Omental fat pad (tissue), 4 donors: ENCODE measurements at places on chromosomes 4 and X.

DNA sequence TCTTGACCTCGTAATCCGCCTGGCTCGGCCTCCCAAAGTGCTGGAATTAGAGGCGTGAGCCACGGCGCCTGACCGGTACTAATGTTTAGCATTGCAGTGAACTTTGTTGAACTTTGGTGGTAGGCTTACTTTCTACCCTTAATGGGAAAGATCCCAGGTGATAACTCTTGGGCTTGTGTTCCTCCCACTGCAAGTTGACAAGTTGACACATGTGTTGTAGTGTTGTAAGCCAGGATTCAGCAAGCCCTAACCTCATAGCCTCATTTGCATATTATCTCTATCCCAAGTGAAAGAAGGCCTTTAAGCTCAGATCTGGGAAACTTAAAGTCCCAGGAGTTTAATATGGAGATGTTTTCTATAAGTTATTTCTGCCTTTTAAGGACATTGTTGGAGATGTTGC, 80.0 kb upstream of the CLCN4 start:
- DNase-seq, result no peak

DNA sequence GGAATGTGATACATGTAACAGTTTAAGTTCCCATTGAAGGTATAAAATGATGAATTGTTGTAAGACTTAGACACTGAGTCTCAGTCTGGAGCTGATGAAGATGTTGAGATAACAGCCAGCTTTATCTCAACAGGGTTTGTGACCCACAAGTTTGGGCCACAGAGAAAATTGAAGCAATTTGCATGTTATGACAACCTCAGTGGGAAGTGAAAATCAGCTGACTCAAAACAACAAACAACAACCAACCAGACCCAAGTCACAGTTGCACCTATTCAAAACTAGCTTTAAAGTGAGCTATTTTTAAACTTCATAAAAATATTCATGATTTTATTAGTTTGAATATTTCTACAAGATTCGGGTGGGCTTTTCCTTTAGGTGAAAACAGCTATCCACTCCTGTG, 8.0 kb downstream of the SFRP2 start:
- no peak for DNase-seq

DNA sequence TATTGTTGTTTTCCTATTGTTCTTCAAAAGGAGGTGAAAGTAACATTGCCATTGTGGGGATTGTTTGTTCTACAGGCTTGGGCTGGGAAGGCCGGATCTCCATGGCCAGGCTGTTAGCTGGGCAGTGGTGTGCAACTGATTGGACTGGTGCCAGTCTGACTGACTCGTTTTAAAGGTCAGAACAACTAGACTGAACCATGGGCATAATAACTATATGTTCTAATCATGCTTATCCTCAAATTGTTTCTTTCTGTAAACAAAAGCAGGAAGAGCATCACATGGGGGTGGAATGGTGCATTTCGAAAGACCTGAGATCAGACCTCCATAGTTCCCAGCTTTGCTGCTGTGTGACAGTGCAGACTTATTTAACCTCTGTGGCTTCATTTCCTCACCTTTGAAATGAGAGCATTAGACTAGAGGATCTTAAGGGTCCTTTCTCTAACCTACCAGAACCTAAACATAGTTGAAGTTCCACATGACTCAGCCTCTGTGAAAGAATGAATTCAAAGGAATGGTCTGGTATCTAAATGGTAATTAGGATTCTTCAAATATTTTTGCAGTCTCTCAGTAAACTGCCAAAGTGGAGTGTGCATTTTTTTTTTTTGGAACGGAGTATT, 66.7 kb upstream of the PGRMC2 start:
- DNase-seq, result no peak

DNA sequence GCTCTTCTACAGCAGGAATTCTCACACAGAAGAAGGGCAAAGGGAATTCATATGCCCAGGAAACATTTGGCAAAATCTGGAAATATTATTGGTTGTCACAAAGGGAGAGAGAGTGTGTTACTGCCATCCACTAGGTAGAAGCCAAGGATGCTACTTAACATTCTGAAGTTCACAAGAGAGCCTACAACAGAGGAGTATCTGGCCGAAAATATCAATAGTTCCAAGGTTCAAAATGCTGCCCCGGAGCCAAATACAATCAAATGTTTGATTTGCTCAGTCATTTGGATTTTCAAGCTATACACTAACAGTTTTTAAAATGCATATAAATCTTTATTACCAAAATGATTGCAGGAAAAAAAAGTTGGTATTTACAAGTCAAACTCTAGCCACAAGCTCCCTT, 18.8 kb downstream of the OTUD4 start:
- no peak for DNase-seq

- no peak for DNase-seq
Measured at GRCh38 chr4:26406346-26406975, 83.8 kb downstream of the CCKAR start.

- DNase-seq, result no peak
Measured at GRCh38 chrX:30888526-30889146, 418 bp downstream of the TAB3 start.

- DNase-seq, result no peak
Measured at GRCh38 chr4:67714248-67714583, 13.3 kb upstream of the UBA6 start.

GRCh38 chr4:7649741-7650531, 215.2 kb upstream of the PSAPL1 start:
- DNase-seq, result no peak

GRCh38 chrX:128105659-128106058, 53.5 kb upstream of the ACTRT1 start:
- DNase-seq, result no peak

DNA sequence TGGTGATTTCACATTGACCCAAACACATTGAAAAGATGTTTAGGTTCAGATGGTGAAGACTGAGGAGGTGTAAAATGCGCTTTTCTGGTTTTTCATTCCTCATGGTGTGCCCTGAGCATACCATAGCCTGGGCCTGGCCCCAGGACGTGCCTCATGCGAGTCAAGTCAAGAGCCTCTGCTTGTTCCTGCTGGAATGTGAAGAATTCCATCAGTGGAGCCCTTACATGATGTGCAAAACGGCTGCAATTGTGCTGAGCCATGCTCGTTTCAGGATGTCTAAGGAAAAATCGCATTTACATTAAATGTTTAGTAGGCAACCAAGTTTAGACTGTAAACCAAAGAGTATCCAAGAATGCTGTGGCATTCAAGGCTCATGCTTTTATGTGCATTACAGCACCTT, 34.9 kb downstream of the GYG2 start:
- no peak for DNase-seq
